Activated CD4-positive, alpha-beta T cell treated with anti-CD3 and anti-CD28 coated beads, Interleukin-10, Interleukin-2, amounts not matched to agents 100 ng/mL and 50 ng/mL, durations not matched to agents 16 hours and 8 hours (primary cell): ENCODE measurements at places on chromosomes 2 and 18.

GRCh38 chr2:167480232-167480985 lies 592.1 kb downstream of the XIRP2 start:
- DNase-seq = no peak

GRCh38 chr2:236689981-236690380 lies 120.4 kb downstream of the ACKR3 start:
- DNase-seq = no peak

GRCh38 chr2:99377879-99378278 lies 40.7 kb downstream of the EIF5B start:
- peak; percentile 65 for DNase-seq

GRCh38 chr2:105625632-105626031 lies 119.1 kb upstream of the NCK2 start:
- DNase-seq = no peak

DNA sequence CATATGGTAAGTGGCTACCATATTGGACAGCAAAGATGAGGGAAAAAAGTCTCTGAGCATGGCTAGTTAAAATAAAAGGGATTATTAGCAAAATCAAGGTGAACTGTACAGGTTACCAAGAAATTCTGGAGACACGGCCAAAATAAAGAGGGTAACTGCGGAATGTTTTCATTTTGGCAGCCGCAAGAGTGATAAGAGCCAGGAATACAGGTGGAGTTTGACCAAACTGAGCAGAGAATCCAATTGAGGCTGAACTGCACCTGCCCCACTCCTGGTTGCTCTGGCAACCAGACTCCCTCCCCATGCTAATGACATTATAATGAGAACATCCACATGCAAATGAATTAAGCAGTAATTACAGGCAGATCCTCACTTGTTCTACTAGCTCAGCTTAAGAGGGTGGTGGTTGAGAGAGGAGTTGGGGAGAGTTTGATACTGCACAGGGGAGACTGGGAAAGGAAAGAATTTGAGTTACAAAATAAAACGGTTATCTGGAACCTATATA lies 18.8 kb upstream of the EPHA4 start:
- no peak for DNase-seq

DNA sequence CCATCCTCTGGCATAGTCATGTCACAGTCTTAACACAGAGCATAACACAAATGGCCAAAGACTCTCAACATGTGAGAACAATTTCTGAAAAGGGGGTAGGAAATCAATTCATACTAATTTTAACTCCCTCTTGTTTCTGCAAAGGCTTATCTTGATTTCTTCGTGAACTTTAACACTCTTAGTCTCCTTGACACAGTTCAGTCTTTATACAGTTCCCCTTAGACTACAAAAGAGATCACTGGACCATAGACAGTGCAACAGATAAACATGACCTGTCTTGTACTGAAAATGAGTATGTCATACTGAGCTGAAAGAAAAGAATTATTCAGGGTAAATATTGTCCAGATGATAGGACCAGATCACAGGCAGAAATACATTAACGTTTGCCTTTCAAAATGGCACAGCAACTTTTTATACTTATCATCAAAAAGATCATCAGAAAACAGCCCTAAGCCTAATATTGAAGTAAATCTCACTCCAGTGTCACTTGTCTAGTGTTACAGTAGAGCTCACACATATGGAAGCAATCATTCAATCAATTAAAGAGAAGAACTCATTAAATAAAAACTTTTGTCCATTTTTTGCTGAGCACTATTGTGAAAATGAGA lies 56.4 kb upstream of the VRK2 start:
- DNase-seq = no peak

DNA sequence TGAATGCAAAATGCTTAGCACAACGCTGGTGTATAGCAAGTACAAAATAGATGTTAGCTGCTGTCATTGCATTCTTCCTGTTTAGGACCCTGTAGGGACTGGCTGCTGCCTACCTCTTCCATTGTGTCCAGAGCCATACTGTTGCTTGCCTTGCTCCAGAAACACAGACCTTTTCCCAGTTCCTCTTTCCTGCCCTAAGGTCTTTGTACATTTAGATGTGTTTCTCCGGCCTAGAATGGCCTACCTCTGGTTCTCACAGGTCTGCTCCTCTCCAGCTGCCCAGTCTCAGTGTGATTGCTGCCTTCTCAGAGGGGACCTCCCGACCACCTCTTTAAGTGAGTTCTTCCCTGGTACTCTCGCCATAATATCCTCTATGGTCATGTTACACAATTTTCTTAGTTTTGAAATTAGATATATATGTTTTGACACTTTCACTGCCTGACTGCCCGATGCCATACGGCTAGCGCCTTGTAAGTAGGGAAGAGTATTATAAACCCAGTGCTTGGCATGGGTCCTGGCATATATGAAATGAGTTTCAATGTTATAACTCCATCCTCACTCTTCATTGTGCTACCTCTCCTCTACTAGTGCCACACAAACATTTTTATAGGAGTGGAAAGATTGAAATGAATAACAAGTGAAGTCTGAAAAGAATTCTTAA lies 48.3 kb downstream of the RFTN2 start:
- DNase-seq = no peak

DNA sequence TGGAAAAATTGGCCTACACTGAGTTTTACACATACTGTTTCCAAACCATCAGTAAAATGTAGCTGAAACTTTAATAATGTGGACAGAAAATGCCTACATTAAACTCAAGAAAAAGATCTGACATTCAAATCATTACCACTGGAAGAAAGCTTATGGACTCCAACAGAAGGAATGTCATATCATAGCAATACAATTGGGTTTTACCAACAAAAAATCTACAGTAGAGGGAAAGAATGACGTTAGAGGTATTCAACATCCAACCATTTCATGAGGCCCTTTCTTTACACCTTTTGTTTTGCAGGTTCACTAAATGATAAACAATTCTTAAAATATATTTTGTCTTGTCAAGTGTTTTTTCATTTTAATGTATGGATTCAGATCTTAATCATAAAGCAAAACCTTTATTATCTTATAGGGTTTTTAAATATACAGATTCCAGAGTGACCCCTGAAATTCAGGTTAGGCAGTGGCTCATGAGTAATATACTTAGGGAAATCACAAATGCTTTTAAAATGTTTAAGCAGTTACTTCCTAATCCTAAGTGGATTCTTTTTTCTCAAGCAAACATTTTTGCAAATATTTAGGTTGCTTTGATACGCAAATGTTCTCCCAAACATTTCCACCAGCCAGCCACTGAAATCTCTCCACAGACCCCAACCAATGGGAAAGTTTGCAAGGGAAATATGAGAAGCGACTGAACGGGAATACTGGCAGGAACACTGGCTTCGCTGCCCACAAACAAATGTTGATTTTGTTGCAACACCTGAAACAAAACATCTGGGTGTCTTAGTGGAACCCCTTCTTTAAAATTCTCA lies 168.7 kb downstream of the TCF4 start:
- DNase-seq = no peak

DNA sequence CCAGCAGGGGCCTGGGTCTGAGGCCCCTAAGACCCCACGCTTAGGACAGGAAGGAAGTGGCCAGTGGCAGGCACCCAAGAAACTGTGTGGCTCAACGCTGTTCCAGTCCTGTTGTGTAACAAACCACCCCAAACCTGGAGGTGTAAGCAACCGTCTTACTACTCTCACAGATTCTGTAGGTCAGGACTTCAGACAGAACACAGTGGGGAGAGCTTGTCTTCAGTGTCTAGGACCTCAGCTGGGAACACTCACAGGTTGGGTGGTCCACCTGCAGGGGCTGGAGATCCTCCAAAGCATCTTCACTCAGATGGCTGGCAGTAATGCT lies 123.0 kb downstream of the KLHL29 start:
- DNase-seq = no peak

- DNase-seq = peak; percentile 97
Measured at GRCh38 chr2:8544786-8545694, 136.8 kb upstream of the ID2 start.

GRCh38 chr2:208042450-208042849 lies 17.1 kb upstream of the PLEKHM3 start:
- DNase-seq = no peak

- no peak for DNase-seq
Measured at GRCh38 chr2:74301262-74301661, 42.0 kb downstream of the SLC4A5 start.

GRCh38 chr2:221370857-221371211 lies 201.3 kb downstream of the EPHA4 start:
- no peak for DNase-seq

DNA sequence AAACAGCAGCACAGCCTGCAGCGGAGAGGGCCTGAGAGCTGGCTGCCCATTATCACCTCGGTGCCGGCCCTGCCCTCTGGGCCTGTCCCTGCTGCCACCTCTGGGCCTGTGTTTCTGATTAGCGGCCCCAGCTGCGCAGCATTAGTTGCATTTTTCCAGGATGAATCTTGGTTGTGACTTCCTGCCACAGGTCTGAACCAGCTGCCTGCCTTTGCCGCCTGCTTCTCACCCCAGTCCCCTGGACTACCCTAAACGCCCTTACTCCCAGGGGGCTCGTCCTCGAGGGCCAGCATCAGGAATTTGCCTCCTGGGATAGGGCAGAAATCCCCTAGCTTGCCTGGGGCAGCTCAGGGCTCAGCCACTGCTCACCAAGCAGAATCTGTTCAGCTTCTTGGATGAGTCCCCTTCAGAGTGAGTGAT lies 342.8 kb downstream of the DYSF start:
- DNase-seq = no peak

DNA sequence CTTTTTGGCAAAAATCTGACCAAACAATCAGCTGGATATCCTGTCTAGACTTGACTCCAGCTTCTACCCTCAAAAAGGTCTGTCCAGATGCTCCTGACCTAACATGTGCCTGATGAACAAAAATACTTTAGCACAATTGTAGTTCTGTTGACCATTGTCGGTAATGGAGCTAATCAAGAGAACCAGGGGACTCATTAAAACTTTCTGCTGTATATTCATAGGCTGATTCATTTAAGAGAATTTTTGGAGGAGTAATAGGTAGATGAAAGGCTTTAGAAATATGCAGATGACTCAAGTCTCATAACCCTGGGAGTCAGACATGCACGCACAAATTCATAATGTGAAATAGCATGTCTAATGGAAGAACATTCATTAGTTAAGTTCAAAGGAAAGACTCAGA lies 514.2 kb downstream of the TXNL1 start:
- DNase-seq = no peak
